ENCODE measurements at places on chromosomes 6 and 20.

- DNase-seq: no peak
Measured at GRCh38 chr6:12716298-12716916, at the start of gene PHACTR1. PHACTR1 (plus strand) TSS chr6:12716767.

GRCh38 chr6:146876271-146877151 lies 277.7 kb downstream of the ADGB start:
- DNase-seq: no peak

DNA sequence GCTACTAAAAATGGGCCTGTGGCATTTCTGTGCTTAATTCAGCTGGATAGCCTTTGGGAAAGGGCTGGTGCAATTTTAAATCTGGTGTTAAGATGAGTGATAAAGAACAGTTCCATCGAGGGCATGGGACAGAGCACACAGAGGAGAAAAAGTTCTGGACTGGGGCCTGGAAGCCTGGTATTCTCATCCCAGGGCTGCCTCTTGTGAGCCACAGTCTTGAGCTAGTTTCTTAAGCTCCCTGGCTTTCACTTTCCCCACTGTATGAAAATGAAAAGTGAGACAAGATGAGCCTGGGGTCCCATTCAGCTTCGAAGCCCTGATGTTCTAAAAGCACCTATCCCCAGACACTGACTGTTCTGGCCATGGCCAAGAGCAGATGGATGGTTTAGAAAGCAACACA lies 14.3 kb upstream of the LAMA4 start:
- no peak for DNase-seq

- DNase-seq: no peak
Measured at GRCh38 chr6:74602206-74602605, 603.6 kb downstream of the COL12A1 start.

DNA sequence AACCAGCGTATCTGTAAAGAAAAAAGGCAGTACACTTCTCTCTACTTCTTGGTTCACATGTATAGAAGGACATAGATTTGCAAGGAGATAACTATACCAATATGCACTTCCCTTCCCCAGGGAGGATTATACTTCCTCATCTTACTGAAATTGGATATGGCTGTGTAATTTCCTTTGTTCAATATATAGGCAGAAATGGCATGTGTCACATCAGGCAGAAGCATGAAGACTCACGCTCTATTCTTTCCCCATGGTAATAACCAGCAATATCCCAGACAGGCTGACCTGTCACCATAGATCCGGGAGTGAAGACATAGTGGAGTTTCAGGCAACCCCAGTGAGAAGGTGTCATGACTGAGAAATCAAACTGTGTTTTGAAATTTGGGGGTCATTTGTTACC lies 518.3 kb downstream of the KIF16B start:
- no peak for DNase-seq

DNA sequence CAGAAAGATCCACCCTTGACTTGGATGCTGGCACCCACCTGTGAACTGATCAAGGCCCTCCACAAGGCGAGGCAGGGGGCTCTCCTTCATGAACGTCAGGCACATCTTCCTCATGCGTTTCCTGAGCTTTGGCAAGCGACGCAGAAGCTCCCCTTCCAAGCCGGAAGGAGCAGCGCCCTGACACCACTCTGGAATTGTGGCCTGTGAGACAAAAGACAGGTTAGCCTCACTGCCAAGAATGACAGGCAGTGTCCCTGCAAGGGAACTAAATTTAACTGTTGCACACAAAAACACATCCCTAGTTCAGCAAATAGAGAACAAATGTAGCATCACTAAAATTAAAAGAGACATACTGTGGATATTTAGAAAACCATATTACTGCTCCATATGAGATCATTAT lies 42.0 kb upstream of the LYRM2 start:
- DNase-seq: no peak

GRCh38 chr6:168343239-168344150 lies 23.9 kb upstream of the DACT2 start:
- no peak for DNase-seq

DNA sequence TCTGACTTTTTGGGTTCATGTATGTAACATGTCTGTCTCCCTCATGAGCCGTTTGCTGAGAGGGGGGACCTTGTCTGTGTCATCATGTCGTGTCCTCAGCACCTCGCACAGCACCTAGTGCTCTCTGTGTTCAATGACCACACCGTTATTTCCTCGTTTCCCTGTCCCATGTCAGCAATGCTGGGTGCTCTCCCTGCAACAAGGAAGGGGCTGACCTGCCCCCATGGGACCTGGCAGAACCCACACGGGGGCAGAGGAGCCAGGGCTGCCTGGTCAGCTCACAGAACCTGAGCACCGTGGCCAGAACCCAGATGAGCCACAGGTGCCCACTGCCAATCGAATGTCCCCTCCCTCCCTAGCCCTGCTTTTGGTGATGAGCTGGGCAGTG lies 7.3 kb downstream of the ADA start:
- no peak for DNase-seq

DNA sequence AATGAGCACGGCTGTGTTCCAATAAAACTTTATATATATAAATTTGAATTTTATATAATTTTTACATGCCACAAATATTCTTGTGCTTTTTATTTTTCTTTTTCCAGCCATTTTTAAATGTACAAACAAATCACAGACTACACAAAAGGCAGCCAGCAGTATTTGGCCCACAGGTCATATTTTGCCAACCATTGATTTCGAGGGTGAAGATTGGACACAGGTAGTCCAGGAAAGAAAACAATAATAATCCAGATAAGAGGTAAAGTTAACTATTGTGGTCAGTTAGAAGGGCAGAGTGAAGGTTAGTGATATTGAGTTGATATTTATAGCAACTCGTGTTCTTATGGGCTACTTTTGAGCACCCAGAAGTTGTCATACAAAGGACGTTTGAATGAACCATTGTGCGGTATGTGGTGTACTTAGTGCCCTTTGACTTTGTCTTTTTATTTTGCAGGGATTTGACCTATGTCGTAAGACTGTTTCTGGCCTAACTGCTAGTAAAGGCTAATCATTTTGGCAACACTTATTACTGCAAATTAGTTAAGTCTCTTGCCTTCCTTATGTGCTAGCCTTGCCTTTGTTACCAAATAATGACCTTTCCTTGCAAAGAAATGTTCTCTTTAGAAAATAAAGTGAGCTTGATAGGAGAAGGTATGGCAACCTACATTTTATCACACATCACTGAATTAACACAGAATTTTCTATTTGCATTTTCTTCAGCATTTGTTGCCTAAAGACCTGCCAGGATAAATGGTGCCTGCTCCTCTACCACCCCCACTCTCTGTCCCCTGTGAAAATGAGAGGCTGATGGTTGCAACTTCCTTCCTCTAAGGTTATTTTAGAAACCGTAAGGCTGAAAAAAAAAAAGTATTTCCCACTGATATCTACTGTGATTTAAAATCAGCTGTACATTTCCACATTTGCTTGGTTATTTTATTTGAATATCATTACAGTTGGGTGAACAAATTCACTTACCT lies 493.9 kb upstream of the SOX4 start:
- no peak for DNase-seq

- no peak for DNase-seq
Measured at GRCh38 chr20:9015984-9016324, 52.9 kb upstream of the PLCB4 start.

- DNase-seq: no peak
Measured at GRCh38 chr6:38852215-38852614, 137.1 kb downstream of the DNAH8 start.

GRCh38 chr6:15518878-15519277 lies 143.9 kb downstream of the DTNBP1 start:
- DNase-seq: no peak

DNA sequence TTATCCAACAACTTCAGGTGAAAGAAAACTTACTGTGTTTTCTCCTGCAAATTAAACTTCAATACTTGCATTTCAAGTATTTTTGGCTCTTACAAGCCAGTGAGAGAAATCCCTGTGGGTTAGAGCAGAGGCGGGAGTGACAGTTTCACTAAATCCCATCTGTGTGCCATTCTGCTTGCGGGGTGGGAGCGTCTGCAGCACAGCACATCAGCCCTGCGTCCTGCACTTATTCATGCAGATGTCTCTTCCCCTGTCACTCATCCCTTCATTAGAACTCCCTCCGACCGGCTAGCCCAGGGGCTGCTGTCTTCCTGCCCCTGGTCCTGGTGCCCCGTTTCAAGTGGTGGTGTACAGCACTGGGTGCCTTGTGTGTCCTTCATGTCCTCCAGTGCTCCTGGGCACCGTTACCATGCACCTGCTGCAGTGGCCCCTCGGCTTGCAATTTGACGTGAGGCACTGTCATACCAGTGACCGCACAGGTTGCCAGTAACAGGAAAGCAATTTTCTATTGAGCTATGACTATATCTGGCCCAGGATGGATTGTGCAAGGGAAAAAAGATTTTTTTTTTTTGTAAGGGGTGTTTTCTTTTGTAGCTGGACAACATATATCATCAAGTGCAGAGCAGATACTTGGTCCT lies 59.4 kb downstream of the INSM1 start:
- no peak for DNase-seq

DNA sequence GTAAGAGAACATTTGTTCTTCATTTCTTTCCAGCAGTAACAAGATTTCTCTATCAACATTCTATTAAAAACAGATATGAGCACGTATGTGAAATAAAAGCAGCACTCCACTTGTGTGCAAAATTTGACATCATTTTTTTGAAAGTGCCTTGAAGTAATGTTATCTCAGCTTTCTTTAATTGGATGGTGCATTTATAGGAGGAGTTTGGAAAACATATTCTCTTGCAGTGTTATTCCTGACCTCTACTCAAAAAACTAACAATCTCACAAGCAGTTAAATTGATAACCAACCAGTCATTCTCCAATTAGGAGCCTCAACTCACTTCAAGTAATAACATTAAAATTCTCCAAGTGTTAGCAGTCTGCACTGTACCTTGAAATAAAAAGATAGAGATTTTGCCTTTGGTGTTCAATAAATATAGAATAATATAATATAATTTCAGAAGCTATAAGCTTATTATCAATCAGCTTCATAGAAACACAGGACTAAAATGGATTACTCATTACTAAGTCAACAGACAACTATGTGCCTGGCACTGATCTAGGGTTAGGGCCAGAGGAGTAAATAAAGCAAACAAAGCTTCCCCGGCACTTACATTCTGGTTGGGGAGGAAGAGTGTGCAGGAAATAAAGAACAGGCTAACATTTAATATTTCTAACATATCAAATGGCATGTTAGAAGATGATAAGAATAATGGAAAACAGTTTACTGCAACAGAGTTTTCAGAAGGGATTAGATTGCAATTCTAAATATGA lies 149.0 kb upstream of the SGK1 start:
- DNase-seq: no peak

DNA sequence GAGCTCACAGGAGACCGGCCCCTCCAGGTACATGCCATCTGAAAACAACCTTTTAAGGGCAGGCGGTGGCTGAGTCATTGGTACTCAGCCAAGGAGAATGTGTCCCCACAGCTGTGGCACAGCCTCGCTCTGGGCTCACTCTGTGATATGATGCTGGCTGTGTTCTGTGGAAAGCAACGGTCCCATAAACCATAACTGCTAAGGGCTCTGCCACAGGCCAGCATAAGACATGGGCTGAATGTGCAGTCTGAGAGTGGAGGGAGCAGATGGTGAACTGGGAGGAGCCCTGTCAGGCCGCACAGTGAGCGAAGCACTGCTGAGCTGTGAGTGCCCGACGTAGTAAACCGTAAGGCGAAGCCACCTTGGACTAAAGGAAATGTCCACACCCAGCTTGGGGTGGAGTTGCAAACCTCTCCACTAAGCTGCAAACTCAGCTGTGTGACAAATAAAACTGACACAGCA lies 375.8 kb downstream of the THBS2 start:
- no peak for DNase-seq

- DNase-seq: no peak
Measured at GRCh38 chr20:50058662-50059402, 54.1 kb downstream of the UBE2V1 start.

- DNase-seq: no peak
Measured at GRCh38 chr20:14829906-14830305, 492.5 kb upstream of the FLRT3 start.

- no peak for DNase-seq
Measured at GRCh38 chr6:37916675-37917074, 97.1 kb downstream of the ZFAND3 start.

DNA sequence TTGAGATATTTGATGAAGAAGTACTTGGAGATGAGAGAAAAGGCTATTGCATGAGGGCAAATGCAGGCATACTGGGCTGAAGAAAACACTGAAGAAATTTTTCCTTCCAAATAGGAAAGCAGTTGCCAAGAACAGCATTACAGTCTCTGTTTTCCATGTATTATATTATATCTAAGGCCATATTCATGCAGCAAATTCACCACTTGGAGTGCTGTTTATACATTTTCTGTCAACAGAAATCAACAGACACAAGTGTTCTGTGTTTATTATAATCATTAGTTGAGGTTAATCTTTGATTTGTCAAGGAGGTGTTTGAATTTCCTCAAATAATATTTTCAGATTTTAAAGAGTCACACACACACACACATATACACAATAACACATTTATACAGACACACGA lies 268.8 kb upstream of the PLCB4 start:
- DNase-seq: no peak

GRCh38 chr6:106546261-106546690 lies 83.0 kb downstream of the RTN4IP1 start:
- DNase-seq: no peak

DNA sequence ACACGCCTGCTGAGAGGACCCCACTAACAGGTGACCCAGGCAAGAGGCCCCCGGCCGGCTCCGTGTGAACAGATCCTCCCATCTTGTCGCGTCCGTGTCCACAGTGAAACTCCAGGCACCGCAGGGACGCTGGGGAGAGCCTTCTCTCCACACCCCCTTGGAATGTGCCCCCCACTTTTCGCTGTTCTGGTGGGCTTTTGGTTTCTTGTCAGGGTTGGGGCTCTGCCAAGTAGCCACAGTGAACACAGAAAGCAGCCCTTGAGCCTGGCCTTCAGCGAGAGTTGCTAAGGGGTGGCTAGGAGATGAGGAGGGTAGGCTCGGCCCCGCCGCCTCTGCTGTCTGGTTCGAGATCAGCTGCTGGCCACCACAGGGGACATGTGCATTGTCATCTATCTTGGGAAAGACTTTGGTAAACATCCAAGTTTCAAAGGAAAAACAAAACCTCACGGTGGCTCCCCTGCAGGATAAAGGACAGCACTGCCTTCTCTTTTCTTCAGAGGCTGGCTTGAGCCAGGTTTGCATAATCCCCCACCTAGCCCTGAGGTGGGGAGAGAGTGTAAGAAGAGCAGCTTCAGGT lies 22.7 kb downstream of the SYNDIG1 start:
- no peak for DNase-seq
